ENCODE measurements at places on chromosomes 2 and 18.

GRCh38 chr18:67265464-67266245 lies 250.9 kb downstream of the DSEL start:
- DNase-seq, result no peak

DNA sequence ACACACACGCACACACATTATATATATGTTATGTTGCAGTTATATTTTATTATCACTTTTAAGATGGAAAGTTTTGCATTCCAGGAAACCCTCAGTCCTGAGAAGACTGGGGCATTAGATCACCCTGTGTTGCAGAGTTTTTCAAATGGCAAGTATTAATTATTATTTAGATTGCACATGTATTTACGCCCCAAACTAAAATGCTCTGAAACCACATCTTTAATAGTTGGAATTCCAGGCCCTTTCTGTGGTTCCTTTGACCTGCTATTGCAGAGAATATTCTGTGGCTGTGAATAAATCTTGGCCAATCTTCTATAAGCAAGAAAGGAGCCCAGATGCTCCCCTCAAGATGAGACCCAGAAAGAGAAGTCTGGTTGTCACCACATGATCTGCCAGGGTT lies 427.0 kb upstream of the TNP1 start:
- no peak for DNase-seq

DNA sequence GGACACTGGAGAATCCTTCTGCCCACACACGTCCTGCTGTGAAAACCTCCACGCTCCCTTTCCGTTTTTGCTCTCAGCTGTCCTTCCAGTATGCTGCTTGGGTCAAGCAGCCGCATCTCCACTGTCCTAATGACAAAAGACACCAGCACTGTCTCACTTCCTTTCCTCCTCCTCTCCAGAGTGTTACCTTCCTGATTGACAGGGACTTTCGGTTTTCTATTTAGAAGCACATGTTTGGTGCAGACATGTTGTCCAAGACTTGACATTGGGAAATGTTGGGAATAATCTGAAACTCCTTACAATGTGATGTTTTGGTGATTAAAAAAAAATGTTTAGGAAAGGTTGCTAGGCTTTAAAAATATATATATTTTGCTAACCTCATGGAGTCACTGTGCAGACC lies 226.6 kb downstream of the FAM210A start:
- DNase-seq, result no peak

- no peak for DNase-seq
These were observed 74.9 kb upstream of the AGAP1 start for GRCh38 chr2:235418918-235419317.

- DNase-seq, result no peak
These were observed 15.2 kb downstream of the OTOF start for GRCh38 chr2:26462511-26463243.

- DNase-seq, result no peak
These were observed 3.4 kb upstream of the TNFAIP6 start for GRCh38 chr2:151353995-151354394.

DNA sequence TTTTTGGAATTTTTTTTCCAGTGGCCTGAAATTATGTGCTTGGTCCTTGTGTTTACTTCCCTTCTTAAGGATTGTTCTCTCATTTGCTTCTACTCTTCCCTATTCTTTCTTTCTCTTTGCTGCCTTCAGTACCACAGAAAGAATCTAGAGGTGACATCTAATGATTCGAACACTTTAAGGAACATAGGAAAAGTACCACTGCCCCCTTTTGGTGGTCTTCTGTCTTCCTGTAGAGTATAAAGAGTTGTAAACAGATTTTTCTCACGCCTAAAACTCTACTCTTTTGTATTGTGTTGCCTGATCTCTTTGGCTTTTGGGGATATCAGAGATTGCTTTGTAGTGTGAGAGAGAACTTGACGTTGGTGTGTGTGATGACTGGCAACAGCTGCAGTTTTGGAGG lies 7.0 kb upstream of the SCTR start:
- no peak for DNase-seq

- DNase-seq, result no peak
These were observed 11.8 kb downstream of the ALS2 start for GRCh38 chr2:201768918-201769317.

GRCh38 chr2:6773007-6773693 lies 92.6 kb downstream of the CMPK2 start:
- no peak for DNase-seq

DNA sequence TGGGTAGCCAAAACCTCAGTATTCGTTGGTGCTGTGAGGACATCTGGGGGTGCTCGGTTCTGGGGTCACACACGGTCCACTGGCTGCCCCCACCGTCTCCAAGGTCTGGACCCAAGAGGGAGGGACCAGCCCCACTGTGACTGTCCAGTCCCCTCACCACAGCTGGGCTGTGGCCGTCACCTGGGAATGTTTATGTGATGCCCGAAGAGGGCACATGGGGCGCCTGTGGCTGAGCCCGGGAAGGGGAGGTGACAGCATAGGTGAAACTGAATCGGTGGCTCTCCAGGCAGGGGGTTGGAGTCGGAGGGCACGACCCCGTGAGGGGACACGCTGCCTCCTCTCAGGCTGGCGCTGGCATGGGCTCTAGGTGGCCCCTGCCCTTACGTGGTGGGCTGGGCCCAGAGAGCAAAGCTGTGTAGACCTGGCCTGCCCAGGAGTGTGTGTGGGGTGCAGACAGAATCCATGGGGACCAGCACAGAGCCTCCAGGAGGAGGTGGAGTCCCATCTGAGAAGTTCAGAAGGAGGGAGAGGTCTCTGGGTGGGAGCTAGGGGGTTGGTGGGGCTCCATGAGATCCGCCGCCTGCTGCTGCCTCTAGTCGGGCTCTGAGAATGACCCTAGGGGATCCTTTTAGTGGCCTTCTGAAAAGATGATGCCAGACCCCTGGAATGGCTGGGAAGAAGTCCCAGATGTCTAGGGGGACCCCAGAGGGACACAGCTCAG lies 1.8 kb downstream of the BOK start:
- no peak for DNase-seq

DNA sequence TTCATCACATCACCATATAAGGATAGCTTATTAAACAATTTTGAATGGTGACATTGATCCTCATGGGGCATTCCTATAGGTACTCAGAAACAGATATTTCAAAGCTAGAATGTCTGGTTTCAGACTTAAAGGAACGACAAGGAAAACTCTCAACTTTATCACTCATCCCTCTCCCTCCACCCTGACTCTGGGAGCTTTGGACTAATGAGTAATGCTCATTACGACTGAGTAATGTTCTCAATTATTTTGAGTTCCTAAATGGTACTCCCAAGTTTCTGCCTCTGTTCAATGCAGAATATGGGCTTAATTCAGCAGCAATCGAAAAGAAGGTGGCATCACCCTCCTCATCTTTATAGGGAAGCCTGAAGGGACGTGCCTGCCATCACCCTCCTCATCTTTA lies 43.4 kb downstream of the RFX8 start:
- DNase-seq, result no peak

GRCh38 chr18:55856229-55856628 lies 268.2 kb upstream of the TCF4 start:
- no peak for DNase-seq

- DNase-seq, result no peak
These were observed 466.4 kb downstream of the MEIS1 start for GRCh38 chr2:66901344-66901743.

- no peak for DNase-seq
These were observed 1.3 kb downstream of the TMEM17 start for GRCh38 chr2:62504657-62505056.

DNA sequence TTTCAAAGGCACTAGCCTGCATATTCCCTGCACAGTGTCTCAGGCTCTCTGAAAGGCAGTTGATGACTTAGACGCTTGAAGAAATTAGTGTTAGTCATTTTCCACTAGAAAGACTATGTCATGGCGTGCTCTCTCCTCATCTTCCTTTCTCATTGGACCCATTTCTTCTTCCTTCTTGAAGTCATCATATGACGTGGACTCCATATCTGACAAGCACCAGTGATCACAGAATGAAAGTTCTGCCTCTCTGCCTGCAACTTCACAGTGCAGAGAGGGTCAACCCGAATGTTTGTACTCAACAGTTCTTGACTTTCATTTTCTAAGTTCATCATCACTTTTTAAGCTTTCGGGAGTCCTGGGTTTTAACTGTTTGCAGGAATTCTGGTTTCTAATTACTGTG lies 63.7 kb upstream of the CYRIA start:
- no peak for DNase-seq

DNA sequence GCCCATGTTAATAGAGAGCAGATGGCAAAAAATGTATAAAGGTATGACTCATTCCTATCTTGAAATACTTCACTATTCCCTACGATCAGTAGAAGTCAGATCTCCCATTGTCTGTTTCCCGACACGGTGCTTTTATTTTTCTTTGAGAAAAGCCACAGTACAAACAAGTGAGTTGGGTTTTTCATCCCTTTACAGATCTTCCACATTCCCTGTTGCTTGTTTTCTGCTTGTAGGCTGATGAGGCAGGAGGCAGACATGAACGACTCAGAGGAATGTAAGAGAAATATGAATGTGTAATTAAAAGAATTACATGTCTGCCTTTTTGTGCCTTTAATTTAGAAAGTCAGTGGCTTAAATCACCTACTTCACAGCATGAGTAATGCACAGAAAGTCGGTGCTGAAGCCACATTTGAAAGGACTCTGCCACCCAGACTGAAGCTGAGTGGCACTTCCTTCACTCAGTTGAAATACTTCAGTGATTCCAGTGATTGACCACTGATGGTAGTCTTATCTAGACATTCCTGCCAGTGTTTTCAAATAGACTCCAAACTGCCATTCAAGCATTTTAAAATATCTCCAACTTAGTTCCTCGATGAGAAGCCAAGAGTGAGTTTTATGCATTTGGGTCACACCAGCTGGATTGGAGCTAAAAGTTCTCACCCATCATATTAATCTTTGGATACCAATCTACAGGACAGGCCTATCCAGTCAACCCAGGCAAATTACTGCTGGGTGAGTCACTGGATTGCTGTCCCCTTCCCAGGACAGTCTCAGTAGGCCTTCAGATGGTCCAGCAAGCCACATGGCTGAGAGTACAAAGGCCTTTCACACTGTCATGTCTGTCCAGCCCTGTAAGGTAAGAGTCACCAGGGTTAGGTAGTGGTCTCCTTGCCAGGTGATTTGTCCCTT lies 79.0 kb downstream of the COLEC12 start:
- DNase-seq, result no peak

- DNase-seq, result no peak
These were observed 215.5 kb downstream of the TFCP2L1 start for GRCh38 chr2:121069434-121069969.

GRCh38 chr2:97911922-97912575 lies 83.7 kb downstream of the TMEM131 start:
- DNase-seq, result no peak

GRCh38 chr2:127650785-127651380 lies 4.9 kb downstream of the GPR17 start:
- DNase-seq, result no peak

DNA sequence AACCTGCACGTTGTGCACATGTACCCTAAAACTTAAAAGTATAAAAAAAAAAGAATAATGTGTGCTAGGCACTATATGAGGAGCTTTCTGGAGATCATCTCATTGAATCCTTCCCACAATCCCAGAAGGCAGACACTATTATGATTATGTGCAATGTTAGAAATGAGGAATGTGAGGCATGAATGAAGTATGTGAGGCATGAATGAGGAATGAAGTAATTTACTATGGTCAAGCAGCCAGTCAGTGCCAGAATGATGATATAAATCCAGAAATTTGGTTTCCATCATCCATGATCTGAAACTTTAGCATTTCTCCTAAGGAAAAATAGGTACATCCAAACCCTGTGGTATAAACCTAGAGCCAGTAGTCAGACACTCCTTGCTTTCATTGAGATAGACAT lies 42.0 kb downstream of the CCDC148 start:
- no peak for DNase-seq

DNA sequence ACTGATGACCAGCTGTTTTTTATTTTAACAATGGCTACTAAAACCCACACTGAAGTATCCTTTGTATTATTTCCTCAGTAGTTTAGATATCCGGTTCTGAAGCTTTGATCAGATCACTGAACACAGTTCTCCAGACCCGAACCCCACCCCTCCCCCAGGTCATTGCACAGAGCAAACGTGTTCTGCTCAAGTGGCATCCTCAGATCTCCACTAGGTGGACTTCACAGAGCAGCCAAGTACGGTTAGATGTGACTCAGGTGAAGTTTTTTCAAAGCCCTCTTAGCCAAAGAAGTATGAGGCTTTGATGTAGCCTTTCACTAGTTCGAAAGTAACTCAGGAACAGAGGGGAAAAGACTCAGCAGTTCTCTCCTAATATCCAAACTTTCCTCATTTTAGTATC lies 142.7 kb upstream of the NRP2 start:
- no peak for DNase-seq

GRCh38 chr2:70789304-70790135 lies 923 bp downstream of the FIGLA start:
- peak; percentile 6 for DNase-seq

GRCh38 chr18:79048245-79048632 lies 21.0 kb upstream of the ATP9B start:
- no peak for DNase-seq

DNA sequence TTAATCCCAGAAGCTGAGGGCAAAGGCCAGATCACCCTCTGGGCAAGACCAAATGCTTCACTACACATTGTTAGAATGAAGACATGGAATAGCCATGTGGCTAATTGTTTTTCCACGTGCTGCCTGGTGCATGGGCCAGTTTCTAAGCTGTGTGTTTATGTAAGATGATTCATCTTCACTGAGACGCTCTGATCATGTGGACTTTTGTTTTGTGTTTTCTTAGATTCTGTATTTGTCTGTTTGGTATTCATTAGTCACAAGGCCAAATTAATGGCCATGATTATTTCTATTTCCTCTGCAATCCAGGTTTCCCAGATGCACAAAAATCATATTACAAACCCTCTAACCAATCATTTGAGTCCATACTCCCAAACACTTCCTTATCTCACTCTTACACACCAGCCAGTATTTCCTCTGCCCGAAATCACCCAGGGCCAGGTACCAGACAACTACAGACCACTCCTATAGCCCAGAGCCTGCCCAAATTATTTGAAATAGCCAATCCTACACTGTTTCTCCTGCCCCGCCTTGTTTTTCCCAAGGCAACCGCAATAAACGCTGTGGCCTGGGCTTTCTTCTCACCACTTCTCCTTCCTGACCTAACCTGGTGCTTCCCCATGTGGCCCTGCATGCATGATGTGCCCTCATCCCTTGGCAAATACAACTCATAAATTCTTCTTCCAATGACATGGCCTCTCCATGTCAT lies 94.2 kb upstream of the SP3 start:
- no peak for DNase-seq

DNA sequence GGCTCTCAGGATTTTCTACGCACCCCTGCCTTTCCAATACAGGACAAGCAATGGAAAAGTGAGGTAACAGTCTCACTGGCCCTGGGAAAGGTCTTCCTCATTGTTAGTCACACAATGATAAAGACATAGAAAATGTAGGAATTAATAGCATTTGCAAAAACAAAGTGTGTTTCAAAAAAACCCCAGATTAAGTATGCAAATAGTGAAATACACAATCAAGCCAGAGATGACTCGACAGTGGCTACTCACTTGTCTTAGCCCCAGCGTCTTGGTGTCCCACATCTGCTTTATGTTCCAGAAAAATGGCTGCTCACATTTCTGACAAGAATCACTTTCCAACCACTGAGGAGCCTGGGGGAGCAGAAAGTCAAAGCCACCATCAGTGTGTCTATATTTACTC lies 47.0 kb upstream of the AP1S3 start:
- no peak for DNase-seq

GRCh38 chr2:156955701-156956100 lies 301.8 kb upstream of the GALNT5 start:
- DNase-seq, result no peak
